GM23248 (cell line): ENCODE measurements at places on chromosomes 6 and 20.

DNA sequence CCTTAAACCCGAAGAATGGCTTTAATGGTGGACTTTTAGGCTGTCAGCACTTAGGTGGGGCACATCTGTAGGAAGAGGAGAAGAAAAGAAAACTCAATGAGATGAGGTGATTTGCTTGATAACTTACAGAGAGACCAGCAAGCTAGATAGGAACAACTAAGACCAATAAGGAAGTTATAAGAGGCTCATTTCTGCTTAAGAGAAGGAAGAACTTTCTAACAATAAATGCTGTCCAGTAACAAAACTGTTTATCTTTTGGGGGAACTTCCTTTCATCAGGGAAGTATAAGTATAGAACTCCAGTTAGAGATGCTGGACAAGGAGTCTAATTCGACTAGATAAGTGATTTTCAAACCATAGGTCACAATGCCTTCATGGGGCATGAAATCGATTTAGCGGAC lies 107.2 kb upstream of the SIRPA start:
- DNase-seq: no peak

DNA sequence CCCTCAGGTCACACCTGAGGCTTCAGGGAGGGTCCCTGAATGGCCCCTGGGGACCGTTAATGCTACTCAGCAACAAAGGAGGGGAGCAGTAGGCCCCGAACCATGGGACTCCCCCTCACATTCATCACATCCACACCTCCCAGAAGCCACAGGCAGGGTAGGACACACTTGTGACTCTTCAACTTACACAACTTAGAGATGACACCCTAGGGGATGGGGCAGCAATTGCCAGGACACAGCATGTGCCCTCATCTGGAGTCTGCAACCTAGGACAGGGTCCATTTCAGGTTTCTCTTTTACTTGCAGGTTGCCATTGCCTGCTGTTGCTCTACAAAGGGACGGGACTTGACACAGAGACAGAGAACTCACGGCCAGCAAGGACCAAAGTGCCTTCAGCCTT lies 770 bp downstream of the ULBP3 start:
- peak; percentile 27 for DNase-seq

GRCh38 chr20:62063315-62063980 lies 2.2 kb downstream of the TAF4 start:
- peak; percentile 15 for DNase-seq

GRCh38 chr6:37303091-37303660 lies 45.2 kb upstream of the TMEM217 start:
- no peak for DNase-seq

GRCh38 chr6:151671195-151671594 lies 136.3 kb upstream of the ESR1 start:
- no peak for DNase-seq

- DNase-seq: peak; percentile 13
These were observed 115.7 kb downstream of the PRIM2 start for GRCh38 chr6:57432919-57433684.

GRCh38 chr6:57822896-57823358 lies 505.5 kb downstream of the PRIM2 start:
- DNase-seq: no peak

- DNase-seq: peak; percentile 65
These were observed 2.9 kb downstream of the TNNC2 start for GRCh38 chr20:45823949-45824835.

DNA sequence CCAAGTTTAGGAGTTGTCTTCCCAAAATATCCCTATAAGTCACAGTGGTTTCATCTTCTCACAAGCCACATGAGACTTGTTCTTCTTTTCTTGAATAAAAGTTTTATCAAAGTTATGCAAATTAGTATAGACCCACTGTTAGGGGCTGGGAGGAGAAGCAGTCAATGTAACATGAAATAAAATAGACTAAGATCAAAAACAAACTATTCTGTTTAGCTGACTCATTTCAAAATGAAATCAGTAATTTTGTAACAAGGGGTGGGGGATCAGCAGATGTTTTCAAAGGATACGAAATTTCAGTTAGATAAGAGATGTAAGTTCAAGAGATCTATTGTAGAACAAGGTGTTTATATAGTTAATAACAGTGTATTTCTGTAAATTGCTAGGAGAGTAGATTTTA lies 339.6 kb upstream of the PRDM1 start:
- DNase-seq: no peak

- DNase-seq: no peak
These were observed 2.2 kb downstream of the RGS19 start for GRCh38 chr20:64077094-64077493.

- DNase-seq: no peak
These were observed 205.2 kb upstream of the ECI2 start for GRCh38 chr6:4340544-4340943.

DNA sequence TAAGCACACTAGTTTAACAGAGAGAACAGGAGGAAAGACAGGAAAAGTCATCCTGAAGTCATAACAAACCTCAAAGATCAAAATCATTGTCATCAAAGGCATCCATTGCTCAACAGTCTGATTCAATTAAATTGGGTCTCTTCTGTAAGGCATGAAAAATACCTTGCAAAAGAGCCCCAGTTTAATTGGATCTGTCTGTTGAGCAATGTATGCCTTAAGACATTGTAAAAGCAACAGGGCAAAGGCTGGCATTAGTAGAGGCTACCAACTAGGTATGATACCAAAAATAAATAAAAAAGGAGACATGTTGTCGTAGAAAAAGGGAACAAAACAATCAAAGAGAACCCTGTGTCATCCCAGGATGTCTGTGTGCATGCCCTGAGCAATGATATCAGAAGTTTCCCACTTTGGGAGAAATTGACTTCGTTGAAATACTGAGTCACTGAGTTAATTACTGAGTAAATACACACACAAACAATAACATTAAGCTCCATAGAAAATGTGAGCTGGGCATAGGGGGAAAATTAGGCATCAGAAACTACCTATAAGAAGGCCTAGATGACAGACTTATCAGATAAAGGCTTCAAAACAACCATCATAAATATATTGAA lies 1013.8 kb upstream of the CITED2 start:
- no peak for DNase-seq

GRCh38 chr6:34891296-34891695 lies 2.2 kb downstream of the ANKS1A start:
- no peak for DNase-seq

DNA sequence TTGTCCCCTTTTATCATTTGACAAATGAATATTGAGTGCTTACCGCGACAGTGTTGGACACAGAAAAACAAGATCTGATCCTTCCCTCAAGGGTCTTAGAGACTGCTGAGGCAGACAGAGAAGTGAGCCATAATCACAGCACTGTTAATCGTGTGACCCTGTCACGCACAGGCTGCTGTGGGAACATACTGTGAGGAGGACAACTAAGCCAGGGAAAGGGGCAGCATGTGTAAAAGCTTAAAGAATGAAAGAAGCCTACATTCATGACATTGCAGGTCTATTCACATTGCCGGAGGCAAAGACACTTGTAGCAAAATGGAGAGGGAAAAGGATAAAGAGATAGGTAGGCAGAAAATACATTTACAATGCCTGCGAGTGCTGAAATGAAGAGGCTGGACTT lies 32.7 kb downstream of the TRDN start:
- no peak for DNase-seq

DNA sequence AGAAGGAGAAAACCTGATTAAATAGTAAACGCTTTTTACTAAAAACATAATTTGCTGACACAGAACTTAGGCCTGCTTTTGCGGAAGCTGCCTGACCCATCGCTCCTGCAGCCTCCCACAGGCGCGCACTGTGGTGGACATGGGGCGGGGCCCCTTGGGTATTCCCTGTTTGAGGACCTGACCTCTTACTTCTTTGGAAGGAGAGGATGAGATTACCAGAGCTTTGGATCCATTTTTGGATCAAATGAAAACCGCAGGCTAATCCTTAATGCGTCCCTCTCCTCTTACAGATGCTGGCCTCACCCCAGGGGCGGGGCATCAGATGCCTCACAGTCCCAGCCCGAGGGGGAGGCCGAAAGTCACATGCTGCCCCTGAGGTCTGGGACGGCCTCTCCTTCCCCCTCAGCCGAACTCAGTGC lies 151.0 kb downstream of the SCML4 start:
- no peak for DNase-seq

DNA sequence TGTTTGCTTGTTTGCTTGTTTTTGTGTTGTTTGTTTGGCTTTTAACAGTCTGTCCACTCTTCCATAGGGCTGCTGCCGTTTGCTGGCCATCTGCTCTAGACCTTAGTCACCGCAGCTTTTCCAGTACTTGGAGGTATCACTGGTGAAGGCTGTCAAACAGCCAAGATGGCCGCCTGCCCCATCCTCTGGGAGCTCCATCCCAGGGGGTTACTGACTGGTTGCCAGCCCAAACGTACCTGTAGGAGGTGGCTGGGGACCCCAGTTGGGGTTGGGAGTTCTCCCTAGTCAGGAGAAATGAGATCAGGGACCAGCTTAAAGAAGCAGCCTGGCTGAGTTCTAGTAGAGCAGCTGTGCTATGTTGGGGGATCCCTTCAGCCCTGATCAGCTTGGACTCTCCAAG lies 418.4 kb downstream of the KHDRBS2 start:
- DNase-seq: no peak

DNA sequence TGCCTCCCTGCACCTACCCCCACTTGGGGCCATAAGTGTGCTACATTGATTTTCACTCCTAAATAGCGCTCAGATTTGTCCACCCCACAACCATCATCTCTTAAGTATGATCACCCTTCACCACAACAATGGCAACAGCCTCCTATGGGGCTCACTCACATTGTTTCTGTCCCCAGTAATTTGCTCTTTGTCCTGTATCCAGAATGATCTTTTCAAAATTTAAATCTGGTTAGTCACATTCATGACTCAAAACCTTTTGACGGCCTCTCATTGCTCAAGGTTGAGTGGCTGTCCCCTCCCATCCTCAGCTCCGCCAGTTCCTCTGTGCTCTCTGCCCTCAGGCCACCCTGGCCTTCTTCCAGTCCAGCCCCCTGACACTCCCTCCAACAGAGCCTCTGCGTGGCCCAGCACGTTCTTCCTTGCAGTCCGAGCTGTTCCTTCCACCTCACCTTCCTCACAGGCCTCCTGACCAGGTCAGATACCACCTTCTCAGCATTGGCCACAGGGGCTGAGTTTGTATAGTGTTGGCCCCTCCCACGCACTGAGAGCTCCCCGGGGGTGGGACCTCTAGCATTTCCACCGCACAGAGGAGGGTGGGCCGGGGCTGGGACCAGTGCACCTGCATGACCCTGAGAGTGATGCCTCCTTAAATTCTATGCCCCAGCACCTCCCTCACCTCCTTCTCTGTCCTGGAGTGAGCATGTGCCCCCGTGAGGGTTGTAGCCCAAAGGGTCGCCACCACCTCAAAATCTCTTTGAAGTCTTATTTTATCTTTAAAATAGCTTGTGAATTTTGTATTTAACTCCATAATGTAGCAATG lies 2.4 kb upstream of the PPP1R3G start:
- DNase-seq: peak; percentile 94

GRCh38 chr6:73200735-73201134 lies 24.6 kb downstream of the KHDC1L start:
- DNase-seq: peak; percentile 26

- no peak for DNase-seq
These were observed 1.2 kb upstream of the ARFGEF3 start for GRCh38 chr6:138160329-138161087.

- DNase-seq: no peak
These were observed 36.9 kb downstream of the RIN2 start for GRCh38 chr20:19794941-19795340.

GRCh38 chr20:20549704-20550103 lies 162.7 kb downstream of the RALGAPA2 start:
- DNase-seq: peak; percentile 91
